ENCODE measurements at places on chromosomes 5 and 9.

DNA sequence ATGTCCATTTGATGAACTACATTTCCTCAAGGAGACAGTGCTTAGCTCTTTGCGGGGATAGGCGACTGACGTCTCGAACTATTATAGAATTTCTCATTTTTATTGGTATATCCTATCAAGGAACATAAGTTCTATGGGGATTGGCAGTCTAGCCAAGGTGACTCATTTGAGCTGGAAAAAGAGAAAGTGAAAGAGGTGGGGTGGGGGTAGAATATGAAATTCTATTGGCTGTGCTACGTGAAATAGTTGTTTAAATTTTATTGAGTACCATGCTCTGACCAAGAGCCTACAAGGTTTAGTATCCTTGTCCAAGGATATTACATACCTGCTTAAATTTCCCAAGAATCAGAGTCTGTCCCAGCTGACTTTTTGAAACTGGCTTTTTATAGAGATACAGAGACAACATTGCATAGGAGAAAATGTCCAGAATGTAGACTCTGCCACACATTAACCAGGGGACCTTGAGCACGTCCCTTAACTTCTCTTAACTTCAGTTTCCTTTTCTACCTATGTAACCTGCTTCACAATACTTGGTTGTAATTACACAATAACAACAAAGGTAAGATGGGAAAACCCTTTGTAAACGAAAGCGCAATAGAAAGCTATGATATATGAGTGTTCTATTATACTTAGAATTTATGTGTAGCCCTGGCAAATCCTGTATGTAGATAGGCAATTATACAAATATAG lies 226.4 kb upstream of the WWC1 start:
- DNase-seq, result no peak

DNA sequence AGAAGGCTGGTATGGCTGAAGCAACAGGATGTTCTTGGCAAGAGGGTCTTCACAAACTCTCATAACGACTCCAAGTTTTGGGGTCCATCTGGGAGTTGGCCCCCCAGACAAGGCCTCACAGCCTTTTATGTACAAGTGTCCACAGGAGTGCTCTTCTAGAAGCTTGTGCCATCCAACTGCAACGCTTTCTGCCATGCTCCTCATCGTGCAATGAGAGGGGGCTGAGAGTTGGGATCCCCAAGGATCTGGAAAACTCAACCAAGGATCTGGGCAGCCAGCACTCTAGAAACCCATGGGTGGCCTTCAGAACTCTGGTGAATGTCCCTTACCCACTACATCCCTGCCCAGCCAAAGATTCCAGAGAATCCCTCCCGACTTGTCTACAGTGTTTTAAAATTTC lies 8.5 kb upstream of the AMBP start:
- no peak for DNase-seq

- no peak for DNase-seq
Measured at GRCh38 chr5:123455640-123456039, 32.4 kb upstream of the CEP120 start.

DNA sequence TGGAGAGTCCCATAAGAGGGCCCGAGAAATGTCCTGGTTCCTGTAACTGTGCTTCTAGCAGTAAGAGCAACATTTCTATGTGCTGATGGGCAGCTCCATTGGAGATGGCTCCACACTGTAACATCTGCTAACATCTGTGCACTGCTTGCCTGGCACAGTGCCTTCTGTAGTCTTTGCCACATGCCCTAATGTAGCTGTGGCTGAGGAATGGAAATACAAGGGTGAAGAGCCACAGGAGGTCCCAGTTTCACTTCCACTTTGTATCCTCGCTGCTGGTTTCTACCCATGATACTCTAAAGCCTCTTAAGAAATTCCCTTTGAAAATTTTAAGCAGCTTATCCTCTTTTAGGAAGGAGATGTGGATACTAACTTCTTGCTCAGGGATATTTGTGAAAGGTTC lies 97.4 kb downstream of the HOMER1 start:
- no peak for DNase-seq

DNA sequence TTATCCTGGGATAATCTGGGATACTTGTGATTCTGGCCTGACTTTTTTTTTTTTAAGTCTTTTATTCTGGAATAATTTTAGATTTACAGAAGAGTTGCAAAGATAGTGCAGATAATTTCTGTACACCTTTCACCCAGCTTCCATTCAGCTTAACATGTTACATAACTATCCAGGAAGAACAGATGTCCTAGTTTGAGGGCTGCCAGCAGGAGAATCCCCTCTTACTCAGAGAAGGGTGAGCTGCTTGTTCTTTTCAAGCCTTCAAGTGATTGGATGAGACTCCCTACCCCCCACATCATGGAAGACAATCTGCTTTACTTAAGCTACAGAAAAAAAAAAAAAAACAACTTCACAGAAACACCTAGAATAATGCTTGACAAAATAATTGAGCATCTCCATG lies 254.2 kb downstream of the TRIM32 start:
- DNase-seq, result no peak

DNA sequence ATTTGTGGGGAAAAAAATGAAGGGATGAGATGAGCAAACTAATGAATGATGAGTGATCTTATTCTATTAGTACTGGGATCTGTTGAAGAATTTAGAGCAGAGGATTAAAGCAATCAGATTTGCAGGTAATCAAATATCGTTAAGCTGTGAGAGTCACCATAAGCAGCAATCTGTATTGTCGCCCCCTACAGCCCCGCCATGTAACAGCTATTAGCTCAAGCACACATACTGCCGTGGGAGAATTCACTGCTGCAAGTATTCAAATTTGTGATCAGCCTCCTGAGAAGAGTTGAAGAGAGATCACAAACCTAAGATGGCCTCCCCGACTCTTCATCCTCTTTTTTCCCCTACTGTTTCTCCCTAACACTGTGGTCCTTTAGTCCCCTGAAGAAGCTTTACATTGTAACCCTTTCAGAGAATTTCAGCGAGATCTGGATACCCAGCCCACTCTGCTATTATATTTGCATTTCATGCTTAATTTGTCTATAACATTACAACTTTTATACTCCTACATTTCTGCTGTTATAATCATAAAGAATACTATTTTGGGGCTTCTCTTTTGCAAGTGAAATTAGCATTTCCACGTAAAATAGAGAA lies 28.5 kb upstream of the PHF24 start:
- DNase-seq, result no peak

DNA sequence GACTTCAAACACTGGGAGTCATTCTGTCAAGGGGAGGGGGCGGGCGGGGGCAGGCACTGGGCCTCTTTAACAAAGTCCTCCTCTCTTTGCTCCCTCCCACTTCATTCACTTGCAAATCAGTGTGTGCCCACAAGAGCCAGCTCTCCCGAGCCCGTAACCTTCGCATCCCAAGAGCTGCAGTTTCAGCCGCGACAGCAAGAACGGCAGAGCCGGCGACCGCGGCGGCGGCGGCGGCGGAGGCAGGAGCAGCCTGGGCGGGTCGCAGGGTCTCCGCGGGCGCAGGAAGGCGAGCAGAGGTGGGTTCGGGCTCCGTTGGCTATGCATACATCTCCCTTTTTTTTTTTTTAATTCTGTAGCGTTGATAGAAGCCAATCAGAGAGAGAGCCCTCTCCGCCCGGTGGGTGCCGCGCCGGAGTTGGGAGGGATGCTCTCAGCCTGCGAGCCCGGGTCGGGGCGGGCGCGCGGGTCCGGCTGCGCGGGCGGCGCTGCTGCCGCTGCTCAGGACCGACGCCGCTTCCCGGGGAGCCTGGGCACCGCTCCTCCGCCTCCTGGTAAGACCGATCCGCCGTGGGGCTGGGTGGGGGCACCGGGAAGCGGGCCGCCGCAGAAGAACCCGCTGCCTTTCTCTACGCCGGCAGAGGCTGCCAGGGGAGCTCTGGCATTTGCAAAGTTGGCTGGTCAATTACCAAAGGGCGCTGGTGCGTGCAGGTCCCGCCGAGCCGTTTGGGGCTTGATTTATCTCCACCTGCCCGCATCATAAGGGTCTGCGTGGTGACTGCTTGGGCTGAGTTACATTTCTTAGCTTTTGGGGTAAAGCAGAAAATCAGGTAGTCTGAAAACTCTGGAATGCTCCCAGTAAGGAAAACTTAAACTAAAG lies at the start of gene CDH6:
Gene CDH6 (plus strand): TSS at position 96 of the 877 bp plus-strand sequence. CDS start 73,788 bp downstream, outside the sequence.
- peak; percentile 51 for DNase-seq

DNA sequence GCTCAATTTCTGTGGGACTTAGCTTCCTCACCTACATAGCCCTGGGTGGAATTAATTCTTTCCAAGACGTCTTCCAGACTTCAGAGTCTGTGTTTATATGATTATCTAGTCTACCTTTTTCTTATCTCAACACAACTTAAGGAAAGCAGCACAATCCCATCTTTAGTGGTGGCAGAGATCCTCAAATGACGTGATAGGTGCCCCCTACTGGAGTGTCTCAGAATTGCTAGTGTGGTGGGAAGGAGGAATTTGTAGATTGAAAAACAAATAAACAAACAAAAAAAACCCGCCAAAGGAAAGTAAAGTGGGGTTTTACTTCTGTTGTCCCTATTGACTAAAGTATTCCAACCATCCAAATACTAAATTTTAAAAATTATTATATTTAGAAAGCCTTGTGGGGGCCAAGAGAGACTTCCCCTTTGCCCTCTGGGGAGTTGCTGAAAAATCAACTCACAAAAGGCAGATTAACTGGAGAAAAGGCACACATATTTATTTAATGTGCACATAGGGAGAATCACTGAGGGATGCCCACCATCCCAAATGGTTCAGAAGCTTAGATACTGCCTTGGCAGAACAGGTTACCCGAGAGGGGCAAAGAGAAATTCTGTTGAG lies 283.3 kb downstream of the TMEM167A start:
- DNase-seq, result no peak

Data from hypothalamus (tissue), 51 donors.